ENCODE measurements at places on chromosomes 4 and X. TPM values are rescaled to one million over a fixed set of nuclear protein-coding genes. Genes with fewer than 3 reads are reported as not detected.
A peak's percentile ranks its signal among the peaks of the same experiment; 100 is the strongest.

- DNase-seq, result no peak
Measured at GRCh38 chrX:149522916-149523315, 17.8 kb upstream of the IDS start.

GRCh38 chr4:87045659-87046058 lies 110.8 kb downstream of the AFF1 start:
- DNase-seq, result no peak

GRCh38 chr4:185801471-185801870 lies 10.5 kb downstream of the SORBS2 start:
- no peak for DNase-seq

DNA sequence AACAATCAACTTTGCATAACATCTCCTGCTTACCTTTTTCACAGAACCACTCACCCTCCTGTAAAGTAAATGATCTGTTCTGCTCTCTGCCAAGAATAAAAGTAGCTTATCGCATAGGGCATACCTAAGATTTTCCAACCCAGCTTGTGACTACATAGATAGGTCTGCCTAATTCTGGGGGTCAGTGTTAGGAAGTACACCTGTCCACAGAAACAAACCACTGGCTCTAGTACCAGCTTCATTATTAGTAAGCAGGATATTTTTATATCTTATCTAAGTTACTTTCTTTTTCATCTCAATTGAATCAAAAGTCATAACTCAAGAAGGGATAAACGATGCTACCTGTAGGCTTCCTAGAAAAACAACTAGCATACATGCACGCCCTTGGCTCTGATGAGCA lies 23.8 kb downstream of the CXCL1 start:
- no peak for DNase-seq

DNA sequence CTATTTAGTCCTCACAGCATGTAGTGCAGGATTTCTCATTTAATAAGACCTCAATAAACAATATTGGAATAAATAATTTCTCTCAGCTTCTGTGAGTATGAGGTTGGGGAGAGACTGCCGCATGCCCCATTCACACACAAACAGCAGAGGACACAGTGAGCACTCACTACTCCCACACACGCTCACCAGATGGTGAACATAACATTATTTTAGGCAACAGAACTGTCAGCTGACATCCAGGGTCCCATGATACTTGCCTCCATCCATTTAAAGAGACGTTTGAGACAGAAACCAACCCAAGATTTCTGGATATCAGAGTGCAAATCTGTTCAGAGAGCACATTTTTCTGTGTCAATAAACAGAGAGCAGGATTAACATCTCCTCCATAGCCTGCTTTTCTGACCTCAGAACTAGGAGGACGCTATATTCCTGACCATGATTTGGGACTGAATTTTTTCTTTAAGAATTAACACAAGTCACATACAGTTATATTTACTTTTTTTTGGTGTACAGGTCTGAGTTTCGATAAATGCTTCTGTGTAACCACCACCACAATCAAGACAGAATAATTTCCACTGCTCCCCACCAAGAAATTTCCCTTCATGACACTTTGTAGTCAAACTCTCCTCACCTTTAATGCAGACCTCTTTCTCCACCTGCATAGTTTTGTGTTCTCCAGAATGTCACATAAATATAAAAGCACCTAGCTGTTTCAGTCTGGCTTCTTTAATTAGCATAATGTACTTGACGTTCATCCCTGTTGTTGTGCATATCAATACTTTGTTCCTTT lies 16.7 kb downstream of the GPRIN3 start:
- no peak for DNase-seq

- no peak for DNase-seq
Measured at GRCh38 chrX:13499736-13500135, 69.7 kb upstream of the EGFL6 start.

GRCh38 chr4:144709793-144710525 lies 64.0 kb downstream of the HHIP start:
- DNase-seq, result no peak

GRCh38 chr4:4480205-4480604 lies 61.6 kb downstream of the STX18 start:
- DNase-seq, result no peak

GRCh38 chr4:79597266-79597665 lies 189.2 kb upstream of the GK2 start:
- DNase-seq, result no peak

- DNase-seq, result peak; percentile 16
Measured at GRCh38 chr4:146243141-146243882, 29.0 kb downstream of the REELD1 start.

- DNase-seq, result no peak
Measured at GRCh38 chr4:77449171-77449570, 156.4 kb upstream of the CXCL13 start.

DNA sequence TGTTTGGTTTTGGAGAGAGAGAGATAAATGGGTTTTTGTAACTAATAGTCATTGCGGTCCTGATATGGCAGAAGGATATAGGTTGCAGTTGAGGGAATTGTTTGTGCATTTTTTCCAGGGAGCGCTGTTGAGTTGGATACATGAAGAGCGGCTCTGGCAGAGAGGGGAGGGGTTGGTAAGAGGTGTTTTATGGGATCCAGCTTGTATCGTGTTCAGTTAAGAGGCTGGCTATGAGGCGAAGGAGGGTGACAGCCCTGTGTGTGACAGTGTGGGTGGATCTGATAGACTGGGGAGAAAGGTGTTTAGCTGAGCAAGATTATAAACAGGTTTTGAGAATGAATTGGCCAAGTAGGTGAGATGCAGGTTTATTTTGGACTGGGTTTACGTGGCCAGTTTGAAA lies 1.5 kb downstream of the SPANXN4 start:
- no peak for DNase-seq

- no peak for DNase-seq
Measured at GRCh38 chrX:17743913-17744312, 6.6 kb downstream of the SCML1 start.

- no peak for DNase-seq
Measured at GRCh38 chr4:25406081-25406692, 29.1 kb downstream of the ANAPC4 start.

UCP1 gene
- not detected for polyA plus RNA-seq

C4orf33 gene
- 9.3 TPM for polyA plus RNA-seq

KCNIP4 gene
- polyA plus RNA-seq, result 0.19 TPM

DCAF8L2 gene
- not detected for polyA plus RNA-seq

USP26 gene
- not detected for polyA plus RNA-seq

WDR17 gene
- polyA plus RNA-seq, result 0.53 TPM
